ENCODE measurements at places on chromosomes 2 and 18. TPM values are rescaled to one million over a fixed set of nuclear protein-coding genes. Genes with fewer than 3 reads are reported as not detected.
A peak's percentile ranks its signal among the peaks of the same experiment; 100 is the strongest.

DTNA gene
- total RNA-seq, result 27.6 TPM

DNA sequence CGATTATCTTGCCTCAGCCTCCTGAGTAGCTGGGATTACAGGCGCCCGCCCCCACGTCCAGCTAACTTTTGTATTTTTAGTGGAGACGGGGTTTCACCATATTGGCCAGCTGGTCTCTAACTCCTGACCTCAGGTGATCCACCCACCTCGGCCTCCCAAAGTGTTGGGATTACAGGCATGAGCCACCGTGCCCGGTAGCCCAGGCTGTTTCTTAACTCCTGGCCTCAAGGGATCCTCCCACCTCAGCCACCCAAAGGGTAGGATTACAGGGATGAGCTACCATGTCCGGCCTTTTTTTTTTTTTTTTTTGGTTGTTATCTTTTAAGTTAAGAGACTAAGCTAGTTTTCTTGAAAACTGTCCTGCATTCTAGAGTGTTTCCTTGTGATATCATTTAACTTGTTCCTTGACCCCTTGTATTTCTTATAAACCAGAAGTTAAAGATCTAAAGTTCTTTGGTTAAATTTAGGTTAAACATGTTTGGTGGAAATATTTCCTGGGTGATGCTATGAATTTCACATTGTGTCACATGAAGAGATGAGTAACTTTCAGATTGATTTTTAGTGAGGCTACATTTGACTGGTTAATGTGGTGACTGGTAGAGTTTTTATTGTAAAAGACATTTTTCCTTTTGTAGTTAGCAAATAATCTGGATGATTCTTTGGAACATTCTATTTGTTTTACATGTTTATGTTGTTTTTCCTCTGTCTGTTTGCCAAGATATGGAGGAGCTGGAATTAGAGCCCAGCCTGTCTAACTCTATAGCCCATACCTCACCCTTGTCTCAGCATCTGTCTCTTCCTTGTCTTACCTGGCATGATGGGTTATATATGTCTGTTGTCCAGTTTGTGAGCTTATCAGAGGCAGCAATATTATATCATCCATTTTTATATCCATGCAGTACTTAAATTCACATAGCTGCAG lies 5.2 kb downstream of the NCAPH start:
- no peak overlapping the region for H3K27ac ChIP-seq
- no peaks in the 10 kb centered on the region for H3K36me3 ChIP-seq
- no peak overlapping the region for H3K4me3 ChIP-seq

DNA sequence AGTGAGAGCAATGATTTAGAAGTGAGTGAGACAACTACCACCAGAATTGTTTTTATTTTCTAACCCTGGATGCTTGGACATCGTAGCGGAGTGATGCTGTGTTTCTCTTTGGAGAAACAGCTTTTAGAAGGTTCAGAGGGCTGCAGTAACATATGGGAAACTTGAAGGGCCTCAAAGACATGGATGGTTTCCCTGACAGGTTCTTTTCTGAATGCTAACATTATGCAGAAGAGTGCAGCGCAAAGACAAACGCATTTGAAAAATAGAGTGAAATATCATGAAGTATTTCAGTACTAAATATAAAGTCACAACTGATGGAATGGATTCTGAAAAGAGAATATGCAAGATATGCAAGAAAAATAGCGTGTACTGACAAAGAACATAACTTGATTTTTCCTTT lies 385.1 kb upstream of the DSEL start:
- no peaks in the 10 kb centered on the region for H3K27me3 ChIP-seq
- peaks cover 6% of the 10 kb centered on the region for H3K4me1 ChIP-seq
- DNase-seq, result no peak
- H3K4me3 ChIP-seq, result no peak overlapping the region

DNA sequence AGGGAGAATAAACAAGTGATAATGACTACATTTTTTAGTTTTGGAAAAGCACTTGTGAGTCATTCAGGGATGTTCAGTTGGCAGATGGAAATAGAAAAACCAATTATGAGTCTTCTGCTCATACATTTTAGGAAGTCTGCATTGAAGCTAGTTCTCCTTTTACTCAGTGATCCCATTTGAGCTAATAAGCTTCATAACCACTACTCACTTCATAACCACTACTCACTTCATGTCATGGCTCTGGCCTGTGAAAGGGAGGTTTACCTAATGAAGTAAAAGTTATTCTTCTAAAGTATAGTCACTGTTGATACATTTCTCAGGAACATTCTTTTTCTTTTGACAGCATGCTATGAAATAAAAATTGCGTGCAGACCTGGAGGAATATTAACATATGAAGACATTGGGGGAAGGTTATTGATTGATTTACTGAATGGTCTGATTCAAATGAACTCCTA lies 948.7 kb downstream of the TSN start:
- no peak overlapping the region for H3K27ac ChIP-seq
- H3K36me3 ChIP-seq, result no peaks in the 10 kb centered on the region
- no peak for DNase-seq
- H3K4me3 ChIP-seq, result no peak overlapping the region
- no peaks in the 10 kb centered on the region for H3K27me3 ChIP-seq

- no peak overlapping the region for H3K27ac ChIP-seq
- H3K27me3 ChIP-seq, result no peaks in the 10 kb centered on the region
- peaks cover 5% of the 10 kb centered on the region for H3K4me1 ChIP-seq
- H3K4me3 ChIP-seq, result no peak overlapping the region
- H3K36me3 ChIP-seq, result no peaks in the 10 kb centered on the region
- no peak for DNase-seq
Observed at GRCh38 chr2:105078906-105079495, 41.1 kb downstream of the MRPS9 start.

DNA sequence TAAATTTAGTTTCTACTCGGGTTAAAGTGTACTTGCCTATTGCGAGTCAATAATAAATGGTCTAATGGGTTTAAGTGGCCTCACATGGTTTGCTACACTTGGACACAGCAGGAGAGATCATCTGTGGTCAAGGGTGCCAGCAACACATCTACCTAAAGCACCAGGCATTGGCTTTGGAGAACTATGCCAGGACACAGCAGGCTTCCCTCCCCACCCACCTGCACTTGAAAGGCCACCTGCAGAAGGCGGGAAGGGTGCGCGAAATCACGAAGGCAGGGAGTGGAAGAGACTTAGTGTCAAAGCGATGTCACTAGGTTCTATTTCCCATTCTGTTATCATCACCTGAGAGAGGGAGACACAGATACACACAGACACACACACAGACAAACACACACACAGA lies 44.5 kb downstream of the MYT1L start:
- no peak for DNase-seq
- peaks cover under 1% of the 10 kb centered on the region for H3K27me3 ChIP-seq
- H3K4me3 ChIP-seq, result no peak overlapping the region
- no peaks in the 10 kb centered on the region for H3K4me1 ChIP-seq

BOK gene
- total RNA-seq, result 47.5 TPM

DNA sequence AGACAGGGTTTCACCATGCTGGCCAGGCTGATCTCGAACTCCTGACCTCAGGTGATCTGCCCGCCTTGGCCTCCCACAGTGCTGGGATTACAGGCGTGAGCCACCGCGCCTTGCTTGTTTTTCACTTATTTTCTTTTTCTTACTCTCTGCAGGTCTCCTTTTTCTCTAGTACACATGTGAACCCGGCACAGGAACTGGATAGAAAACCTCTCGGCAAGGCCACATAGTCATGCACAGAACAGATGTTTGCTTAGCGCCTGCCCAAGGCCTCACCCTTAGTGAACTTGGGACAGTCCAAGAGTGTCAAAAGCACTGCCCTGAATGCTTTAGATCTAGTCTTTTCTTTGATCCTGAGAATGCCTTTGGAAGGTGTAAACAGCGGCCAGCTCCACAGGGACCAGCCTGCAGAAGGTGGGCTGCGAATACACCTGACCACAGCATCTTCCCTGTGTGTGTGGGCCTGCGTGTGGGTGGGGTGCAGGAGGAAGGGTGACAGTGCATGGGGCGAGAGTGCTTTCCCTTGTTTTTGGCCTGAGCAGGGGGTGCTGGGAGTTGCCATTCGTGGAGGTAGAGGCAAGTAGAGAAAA lies 27.0 kb downstream of the IMPA2 start:
- no peak overlapping the region for H3K27ac ChIP-seq
- no peak for DNase-seq
- H3K36me3 ChIP-seq, result no peaks in the 10 kb centered on the region
- no peak overlapping the region for H3K4me3 ChIP-seq
- peaks cover 8% of the 10 kb centered on the region for H3K4me1 ChIP-seq

HPCAL1 gene
- 25.5 TPM for total RNA-seq

DNA sequence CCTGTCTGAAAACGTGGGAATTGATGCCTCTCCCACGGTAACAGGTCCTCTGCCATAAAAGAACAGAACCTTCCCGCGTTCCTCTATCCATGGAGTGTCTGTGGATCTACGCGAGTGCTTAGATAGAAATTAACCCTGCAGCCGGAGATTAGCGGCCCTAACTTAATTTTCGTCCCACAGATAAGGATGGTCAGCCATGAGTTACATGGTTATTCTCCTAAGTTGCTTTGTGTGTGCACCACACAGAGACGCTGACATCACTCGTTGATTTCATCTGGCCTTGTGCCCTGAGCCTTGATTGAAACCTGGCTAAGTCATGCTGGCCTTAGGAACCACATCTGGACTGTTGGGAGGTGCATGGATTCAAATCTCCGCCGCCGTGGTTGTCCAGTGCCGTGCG lies 132.1 kb downstream of the GBX2 start:
- H3K36me3 ChIP-seq, result no peaks in the 10 kb centered on the region
- H3K27me3 ChIP-seq, result no peaks in the 10 kb centered on the region
- DNase-seq, result no peak
- no peak overlapping the region for H3K4me3 ChIP-seq

PECR gene
- 12.8 TPM for total RNA-seq

TMEM200C gene
- 26.8 TPM for total RNA-seq

GRCh38 chr18:26864658-26865057 lies 849 bp downstream of the AQP4 start:
- peaks cover 33% of the 10 kb centered on the region for H3K27me3 ChIP-seq
- H3K36me3 ChIP-seq, result no peaks in the 10 kb centered on the region
- DNase-seq, result no peak
- peaks cover 9% of the 10 kb centered on the region for H3K4me1 ChIP-seq

GRCh38 chr2:10864861-10865636 lies 46.7 kb upstream of the KCNF1 start:
- no peaks in the 10 kb centered on the region for H3K27me3 ChIP-seq
- no peak for DNase-seq
- peaks cover 28% of the 10 kb centered on the region for H3K4me1 ChIP-seq
- H3K4me3 ChIP-seq, result no peak overlapping the region
- no peak overlapping the region for H3K27ac ChIP-seq
- no peaks in the 10 kb centered on the region for H3K36me3 ChIP-seq

PCBP1 gene
- total RNA-seq, result 87.9 TPM

TOGARAM2 gene
- total RNA-seq, result 0.03 TPM

ASB18 gene
- not detected for total RNA-seq

- no peak overlapping the region for H3K27ac ChIP-seq
- DNase-seq, result no peak
- no peaks in the 10 kb centered on the region for H3K27me3 ChIP-seq
- no peak overlapping the region for H3K4me3 ChIP-seq
- no peaks in the 10 kb centered on the region for H3K4me1 ChIP-seq
Observed at GRCh38 chr2:227856697-227857096, 14.7 kb upstream of the DAW1 start.

DNA sequence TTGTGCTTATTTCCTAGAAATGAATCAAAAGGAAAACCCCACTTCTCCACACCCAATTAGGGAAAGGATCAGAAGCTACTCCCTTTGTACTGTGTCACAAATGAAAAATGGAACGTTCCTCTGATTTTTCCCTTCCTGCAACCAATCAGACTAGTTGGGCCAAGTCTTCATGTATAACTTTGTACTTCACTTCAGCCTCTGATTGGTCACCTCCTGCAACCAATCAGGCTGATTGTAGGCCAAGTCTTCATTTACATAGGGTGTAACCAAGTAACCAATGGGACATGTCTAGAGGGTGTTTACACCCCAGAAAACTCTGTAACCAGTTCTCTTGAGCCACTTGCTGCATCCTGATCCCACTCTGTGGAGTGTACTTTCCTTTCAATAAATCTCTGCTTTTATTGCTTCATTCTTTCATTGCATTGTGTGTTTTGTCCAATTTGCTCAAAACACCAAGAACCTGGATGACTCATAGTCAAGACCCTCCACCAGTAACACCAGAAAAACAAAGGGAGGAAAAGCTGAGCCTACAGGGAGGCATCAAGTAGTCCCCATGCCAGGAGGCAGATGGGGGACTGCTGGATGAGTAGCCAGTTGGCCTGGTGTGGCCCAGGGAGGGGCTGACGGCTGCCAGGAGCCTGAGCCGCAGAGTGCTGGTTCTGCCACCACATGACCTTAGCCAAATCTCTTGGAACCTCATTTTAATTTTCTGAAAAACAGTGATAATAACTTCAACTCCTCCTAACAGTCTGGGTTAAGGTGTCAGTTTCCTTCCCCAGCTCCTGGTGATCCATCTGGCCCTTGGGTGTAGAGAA lies 46.1 kb downstream of the SOWAHC start:
- no peaks in the 10 kb centered on the region for H3K36me3 ChIP-seq
- H3K27me3 ChIP-seq, result no peaks in the 10 kb centered on the region
- no peak for DNase-seq
- no peak overlapping the region for H3K4me3 ChIP-seq

ATP6V1B1 gene
- 3.0 TPM for total RNA-seq

GRCh38 chr2:206700156-206700555 lies 18.0 kb downstream of the DYTN start:
- no peak for DNase-seq
- H3K36me3 ChIP-seq, result no peaks in the 10 kb centered on the region
- H3K27ac ChIP-seq, result no peak overlapping the region
- no peak overlapping the region for H3K4me3 ChIP-seq

DNA sequence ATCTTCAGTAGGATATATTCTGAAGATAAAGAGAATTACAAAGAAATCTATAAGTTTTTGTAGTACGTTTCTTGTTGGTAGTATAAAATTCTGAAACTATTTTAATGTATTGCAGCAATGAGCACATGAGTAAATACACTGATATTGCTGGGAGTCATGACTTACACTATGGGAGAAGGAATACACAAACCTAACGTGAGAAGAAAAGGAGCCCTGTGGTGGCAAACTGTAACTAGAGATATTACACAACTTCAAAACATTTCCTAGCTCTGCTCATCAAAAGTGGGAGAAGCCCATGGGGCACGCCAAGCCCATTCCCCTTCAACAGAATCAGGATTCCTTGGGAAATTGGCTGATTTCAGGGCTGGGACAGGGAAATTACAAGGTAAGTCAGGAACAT lies 20.5 kb downstream of the SPIRE1 start:
- DNase-seq, result peak; percentile 45
- no peaks in the 10 kb centered on the region for H3K27me3 ChIP-seq
- no peak overlapping the region for H3K27ac ChIP-seq
- no peaks in the 10 kb centered on the region for H3K4me1 ChIP-seq
- H3K4me3 ChIP-seq, result no peak overlapping the region

ADRA2B gene
- total RNA-seq, result 61.8 TPM

- no peak overlapping the region for H3K27ac ChIP-seq
- H3K4me3 ChIP-seq, result no peak overlapping the region
- DNase-seq, result no peak
- H3K4me1 ChIP-seq, result no peaks in the 10 kb centered on the region
- no peaks in the 10 kb centered on the region for H3K36me3 ChIP-seq
Observed at GRCh38 chr2:66272751-66273150, 162.2 kb upstream of the MEIS1 start.

Data from cardiac muscle cell (in vitro differentiated cells and primary cell).